ENCODE measurements at places on chromosomes 2 and 18. TPM values are rescaled to one million over a fixed set of nuclear protein-coding genes. Genes with fewer than 3 reads are reported as not detected.

DNA sequence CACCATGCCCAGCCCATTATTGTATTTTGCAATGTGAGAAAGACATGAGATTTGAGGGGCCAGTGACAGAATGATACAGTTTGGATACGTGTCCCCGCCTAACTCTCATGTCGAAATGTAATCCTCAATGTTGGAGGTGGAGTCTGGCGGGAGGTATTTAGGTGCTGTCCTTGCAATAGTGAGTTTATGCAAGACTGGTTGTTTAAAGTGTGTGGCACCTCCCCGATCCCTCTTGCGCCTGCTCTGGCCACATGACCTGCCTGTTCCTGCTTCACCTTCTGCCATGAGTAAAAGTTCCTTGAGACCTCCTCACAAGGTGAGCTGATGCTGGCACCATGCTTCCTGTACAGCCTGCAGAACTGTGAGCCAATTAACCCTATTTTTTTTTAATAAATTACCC, 16.6 kb downstream of the CNDP1 start:
- no peak overlapping the region for H3K27ac ChIP-seq
- peaks cover 17% of the 10 kb centered on the region for H3K4me1 ChIP-seq

DNA sequence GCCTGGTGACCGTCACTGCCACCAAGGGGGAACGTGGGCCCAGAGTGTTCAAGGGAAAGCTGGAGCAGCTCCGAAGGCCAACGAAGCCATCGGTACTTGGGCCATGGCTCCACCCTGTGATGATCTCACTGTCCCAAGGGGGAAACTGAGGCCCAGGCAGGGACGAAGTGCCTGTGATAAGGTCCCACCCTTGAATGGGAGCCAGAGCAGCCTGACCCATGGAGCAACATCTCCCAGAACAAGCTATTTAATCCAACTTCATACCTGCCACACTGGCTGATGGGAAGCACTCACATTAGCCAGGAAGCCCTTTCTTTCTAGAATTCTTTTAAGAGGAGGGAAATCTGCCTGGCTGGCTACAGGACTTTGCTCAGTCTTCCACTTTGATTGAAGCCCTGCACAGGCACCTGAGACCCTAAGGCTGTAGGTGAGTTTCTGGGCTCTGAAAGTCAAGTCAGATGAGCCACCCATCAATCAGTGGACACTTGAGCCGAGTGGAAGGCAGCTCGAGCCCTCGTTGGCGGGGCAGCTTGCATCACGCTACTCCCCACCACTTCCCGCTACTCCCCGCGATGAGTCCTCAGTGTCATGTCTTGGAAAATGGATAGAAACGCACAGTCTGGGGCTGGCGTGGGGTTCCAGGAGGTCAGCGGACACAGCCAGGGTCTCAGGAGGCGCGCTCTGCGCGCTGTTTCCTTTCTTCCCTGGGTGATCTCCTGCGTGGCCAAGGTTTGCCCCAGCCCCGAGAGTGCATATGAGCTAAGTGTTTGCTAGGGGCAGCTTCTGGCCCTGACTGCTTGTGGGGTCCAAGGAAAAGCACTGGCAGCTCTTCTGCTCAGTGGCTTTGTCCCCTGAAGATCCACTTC, 2.5 kb upstream of the HS6ST1 start:
- no peak for DNase-seq
- H3K4me3 ChIP-seq, result peak overlapping the region; percentile 27
- H3K27me3 ChIP-seq, result no peaks in the 10 kb centered on the region

- H3K27me3 ChIP-seq, result no peaks in the 10 kb centered on the region
- DNase-seq, result no peak
- H3K36me3 ChIP-seq, result no peaks in the 10 kb centered on the region
- no peaks in the 10 kb centered on the region for H3K4me1 ChIP-seq
Measured at GRCh38 chr2:164079258-164079657, 343.4 kb upstream of the FIGN start.

DNA sequence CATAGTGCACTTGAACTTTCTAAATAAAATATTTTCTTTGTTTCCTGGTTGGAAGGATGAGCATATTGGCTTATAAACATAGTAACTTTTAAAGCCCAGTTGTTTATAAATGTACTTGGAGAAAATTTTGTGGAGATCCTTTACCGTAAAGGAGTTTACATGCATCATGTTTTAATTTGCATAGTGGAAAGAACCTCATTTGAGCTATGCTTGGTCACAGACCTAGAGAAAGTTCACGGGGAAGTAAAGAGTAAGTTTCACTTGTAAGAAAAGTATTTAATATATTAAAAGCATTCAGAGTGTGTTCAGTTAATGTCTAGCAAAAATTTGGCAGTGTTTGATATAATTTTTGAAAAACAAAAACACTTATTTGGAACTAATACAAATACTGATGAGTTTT, 45.3 kb downstream of the PIKFYVE start:
- H3K36me3 ChIP-seq, result peaks cover under 1% of the 10 kb centered on the region
- H3K27me3 ChIP-seq, result no peaks in the 10 kb centered on the region
- no peak overlapping the region for H3K4me3 ChIP-seq

DNA sequence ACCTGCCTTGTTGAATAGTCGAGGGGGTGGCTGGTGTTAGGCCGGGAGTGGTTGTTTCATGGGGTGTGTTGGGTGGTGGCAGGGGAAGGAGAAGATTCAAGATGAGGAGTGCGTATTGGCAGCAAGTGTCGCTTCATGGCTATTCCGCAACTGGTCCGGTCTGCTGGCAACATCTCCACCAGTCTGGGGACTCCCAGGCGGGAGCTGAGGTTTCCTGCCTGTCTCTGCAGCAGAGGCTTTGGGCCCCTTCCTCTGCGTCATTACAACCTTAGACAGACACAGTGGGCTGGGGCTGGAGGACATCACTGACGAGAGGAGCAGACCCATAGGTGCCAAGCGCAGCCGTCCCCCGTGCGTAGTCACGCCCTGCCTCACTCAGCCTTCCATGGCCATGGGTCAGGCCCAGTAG, 64.0 kb upstream of the MCFD2 start:
- no peaks in the 10 kb centered on the region for H3K27me3 ChIP-seq
- no peak overlapping the region for H3K4me3 ChIP-seq
- peaks cover 21% of the 10 kb centered on the region for H3K36me3 ChIP-seq
- peaks cover 3% of the 10 kb centered on the region for H3K4me1 ChIP-seq
- DNase-seq, result no peak
- no peak overlapping the region for H3K27ac ChIP-seq

- H3K36me3 ChIP-seq, result no peaks in the 10 kb centered on the region
- H3K27me3 ChIP-seq, result no peaks in the 10 kb centered on the region
- H3K4me3 ChIP-seq, result no peak overlapping the region
- no peak overlapping the region for H3K27ac ChIP-seq
Measured at GRCh38 chr2:27730261-27730662, 41.3 kb upstream of the MRPL33 start.

DNA sequence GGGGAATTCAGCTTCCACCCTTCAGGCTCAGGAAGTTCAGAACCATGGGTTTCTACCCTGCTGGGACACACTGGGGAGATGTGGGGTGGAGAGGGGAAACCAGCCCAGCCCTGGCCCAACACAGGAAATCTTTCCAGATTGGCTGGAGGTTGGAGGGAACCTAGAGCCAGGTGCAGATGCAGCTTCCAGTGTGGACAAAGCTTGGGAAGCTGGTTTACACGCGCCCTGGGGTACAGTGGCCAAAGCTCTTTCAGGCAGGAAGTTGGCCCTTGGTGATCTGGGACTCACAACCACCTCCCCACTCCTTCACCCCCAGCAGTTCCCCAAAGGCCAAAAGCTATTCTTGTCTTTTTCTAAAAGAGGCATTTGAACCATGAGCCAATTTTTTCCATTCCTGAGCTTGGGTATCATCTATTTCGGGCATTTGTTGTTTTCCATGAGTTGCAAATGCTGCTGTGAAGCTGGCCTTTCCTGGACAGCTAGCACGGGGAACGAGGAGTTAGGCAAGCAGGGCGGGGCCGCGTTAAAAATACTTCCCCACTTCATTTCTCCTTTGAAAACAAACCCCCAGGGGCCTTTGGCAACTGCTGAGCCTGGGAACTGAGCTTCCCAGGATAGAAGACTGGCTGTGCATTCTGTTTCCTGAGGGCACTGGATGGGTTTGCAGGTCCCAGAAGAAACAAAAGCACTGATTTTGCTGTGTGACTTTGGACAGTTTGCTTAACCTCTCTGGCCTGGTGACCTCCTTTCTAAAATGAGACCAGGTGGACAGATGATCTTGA, 3.1 kb upstream of the ARID5A start:
- no peak for DNase-seq
- peaks cover 26% of the 10 kb centered on the region for H3K36me3 ChIP-seq
- H3K27ac ChIP-seq, result no peak overlapping the region
- H3K27me3 ChIP-seq, result no peaks in the 10 kb centered on the region

The NPAS2 gene
- total RNA-seq, result 157 TPM

The SP140 gene
- total RNA-seq, result 10.9 TPM

The ZCCHC2 gene
- total RNA-seq, result 43.5 TPM

The GAREM2 gene
- 2.8 TPM for total RNA-seq

The CAPN14 gene
- total RNA-seq, result 0.35 TPM
